ENCODE measurements at places on chromosomes 6 and 20.

DNA sequence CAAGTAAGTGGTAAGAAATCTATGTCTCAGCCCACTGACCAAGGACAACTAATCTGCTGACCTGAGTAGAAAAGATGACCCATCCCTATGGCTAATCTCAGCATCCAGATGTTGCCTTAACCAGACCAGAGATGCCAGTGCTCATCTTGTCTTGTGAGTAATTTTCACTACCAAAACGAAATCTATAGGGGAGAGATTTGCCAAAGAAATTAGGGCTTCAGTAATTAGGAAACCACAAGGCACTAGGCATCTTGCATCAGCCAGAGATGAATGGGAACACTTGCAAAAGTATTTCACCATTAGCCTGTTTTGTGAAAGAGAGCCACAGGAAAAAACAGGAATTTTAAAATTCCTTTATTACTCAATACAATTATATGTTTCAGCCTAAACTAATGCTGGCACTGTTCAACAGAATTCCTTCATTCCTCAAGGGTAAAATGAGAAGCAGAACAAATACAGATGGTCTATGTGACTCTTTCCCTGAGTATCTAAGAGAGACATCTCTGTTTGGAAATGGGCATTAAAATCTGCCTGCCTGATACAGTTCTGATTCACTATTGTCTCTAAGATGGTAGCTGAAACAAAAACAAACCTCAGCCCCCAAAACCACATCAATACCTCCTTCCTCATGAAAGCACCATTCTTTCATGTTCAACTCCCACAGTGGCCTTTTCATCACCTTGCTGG, 87.8 kb downstream of the GMDS start:
- DNase-seq, result peak; percentile 13

- DNase-seq, result no peak
Observed at GRCh38 chr6:47357827-47358226, 48.1 kb upstream of the TNFRSF21 start.

DNA sequence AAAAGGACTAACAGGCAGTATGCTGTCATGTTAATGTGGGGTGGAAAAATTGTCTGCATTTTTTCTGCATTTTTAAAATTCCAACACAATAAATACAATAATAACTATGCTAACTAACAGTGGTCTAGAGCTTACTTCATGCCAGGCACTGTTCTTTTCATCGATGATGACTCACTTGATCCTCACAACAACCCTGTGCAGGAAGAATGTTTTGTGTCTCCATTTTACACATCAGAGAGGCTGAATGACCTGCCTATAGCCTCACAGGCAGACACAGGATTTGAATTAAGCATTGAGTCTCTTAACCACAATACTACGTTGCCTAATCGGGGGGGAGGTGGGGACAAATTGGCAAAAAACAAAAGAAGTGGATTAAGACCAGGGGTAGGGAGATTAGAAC, 26.9 kb upstream of the FANCE start:
- no peak for DNase-seq

DNA sequence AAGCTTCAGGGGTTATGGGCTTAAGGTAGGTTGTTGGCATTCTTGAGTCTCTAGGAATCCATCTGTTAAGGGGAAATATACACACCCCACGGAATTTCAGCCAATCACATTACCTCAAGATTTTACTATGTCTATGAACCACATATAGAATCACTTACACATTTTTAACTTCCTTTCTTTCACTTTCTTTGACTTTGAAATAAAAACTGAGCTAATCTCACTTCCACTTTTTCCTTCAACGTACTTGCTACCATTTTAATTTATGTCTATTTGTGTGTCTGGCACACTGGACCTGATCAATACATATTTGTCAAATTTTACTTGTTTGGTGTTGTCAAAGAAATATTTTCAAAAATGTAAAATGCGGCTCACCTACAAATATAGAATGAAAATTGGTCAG, 545.4 kb upstream of the JAG1 start:
- no peak for DNase-seq

GRCh38 chr6:50602292-50602691, 111.0 kb upstream of the TFAP2D start:
- DNase-seq, result peak; percentile 47

Data from activated CD4-positive, alpha-beta T cell treated with anti-CD3 and anti-CD28 coated beads, Interleukin-2, Interleukin-6, amounts not matched to agents 100 ng/mL and 50 ng/mL, durations not matched to agents 16 hours and 8 hours (primary cell).